Stimulated activated CD4-positive, alpha-beta T cell treated with anti-CD3 and anti-CD28 coated beads, Interleukin-4, amount 100 ng/mL, for 4 hours (primary cell): ENCODE measurements at places on chromosomes 7 and 10.

DNA sequence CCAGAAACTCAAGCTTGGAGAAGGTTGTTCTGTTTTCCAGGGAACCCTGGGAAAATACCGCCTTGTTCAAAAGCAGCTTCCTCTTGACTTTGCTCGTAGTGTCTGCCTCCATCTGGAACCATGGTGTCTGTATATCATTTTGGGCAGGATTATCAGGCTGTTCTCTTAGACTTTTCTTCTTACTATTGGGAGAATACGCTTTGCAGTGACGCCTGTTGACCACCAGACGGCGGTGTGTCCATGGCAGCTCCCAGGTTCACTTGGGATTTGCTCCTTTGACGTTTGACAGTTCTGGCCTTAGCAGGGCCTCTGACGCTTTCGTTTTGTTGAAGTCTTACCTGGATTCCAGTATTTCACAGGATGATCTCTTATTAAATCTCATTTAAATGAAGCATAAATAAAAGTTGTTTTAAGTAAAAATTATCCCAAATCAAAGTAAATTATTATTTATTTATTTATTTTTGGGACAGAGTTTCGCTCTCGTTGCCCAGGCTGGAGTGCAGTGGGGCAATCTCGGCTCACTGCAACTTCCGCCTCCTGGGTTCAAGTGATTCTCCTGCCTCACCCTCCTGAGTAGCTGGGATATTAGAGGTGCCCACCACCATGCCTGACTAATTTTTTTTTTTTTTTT is 41.8 kb upstream of the GJD4 start:
- DNase-seq = peak; percentile 25

DNA sequence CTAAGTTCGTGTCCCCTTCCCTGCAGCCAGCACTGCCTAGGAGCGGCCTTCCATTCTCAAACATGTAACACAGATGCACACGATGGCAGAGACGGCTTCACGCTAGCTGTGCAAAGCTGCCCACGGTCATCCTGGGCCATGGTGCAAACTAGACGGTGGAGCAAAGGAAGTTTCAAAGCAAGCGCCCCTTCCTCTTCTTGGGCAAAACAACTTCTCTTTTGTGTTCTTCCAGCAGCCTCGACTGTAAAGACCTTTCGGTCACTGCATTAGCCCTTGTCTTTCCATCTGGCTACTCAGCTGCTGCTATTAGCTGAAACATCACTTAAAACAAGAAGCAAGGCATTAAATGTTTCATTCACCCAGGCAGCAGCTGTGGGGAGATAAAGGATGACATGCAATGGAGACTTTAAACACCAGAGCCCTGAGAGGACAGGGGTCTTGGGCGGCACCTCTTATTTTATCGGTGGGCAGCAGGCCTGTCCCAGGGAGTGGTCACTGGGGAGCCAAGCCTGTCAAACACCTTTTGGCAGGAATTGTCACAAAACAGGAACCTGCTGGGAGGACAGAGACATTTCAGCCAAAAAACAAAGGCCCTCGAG is 214.8 kb downstream of the KLF6 start:
- DNase-seq = no peak

GRCh38 chr10:62050346-62050892 is 148.9 kb downstream of the ARID5B start:
- DNase-seq = no peak

GRCh38 chr7:106598663-106599342 is 62.2 kb downstream of the CCDC71L start:
- DNase-seq = peak; percentile 45

GRCh38 chr10:7184660-7185366 is 226.0 kb downstream of the SFMBT2 start:
- no peak for DNase-seq

- DNase-seq = no peak
Measured at GRCh38 chr7:12623885-12624498, 53.5 kb downstream of the SCIN start.

GRCh38 chr10:37535459-37536246 is 321.8 kb downstream of the ZNF248 start:
- no peak for DNase-seq

DNA sequence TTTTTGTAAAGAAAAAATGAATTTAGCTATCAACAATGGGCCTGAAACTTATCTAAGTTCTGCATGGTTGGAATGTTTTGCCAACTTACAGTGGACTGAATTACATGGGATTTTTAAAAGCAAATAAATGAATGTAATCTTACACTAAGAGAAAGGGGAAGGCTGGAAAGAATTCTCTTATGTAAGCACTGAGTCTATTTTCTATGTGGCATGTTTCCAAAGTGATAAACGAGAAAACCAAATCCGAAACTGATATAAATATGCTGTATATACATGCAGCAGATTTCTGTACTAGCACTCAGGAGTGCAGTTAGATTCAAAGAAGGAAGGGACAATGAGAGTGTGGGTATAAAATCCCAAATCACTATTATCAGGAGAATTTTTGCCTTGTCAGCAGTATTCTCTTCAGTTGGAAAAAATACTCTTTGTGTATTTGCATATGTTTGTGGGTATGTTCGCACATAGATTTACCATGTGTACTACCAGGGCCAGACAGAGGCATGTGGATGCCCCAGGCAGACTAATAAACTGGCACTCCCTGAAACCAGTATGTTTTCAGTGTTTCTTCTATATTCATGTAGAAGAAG is 334.3 kb upstream of the SEMA3D start:
- DNase-seq = no peak

GRCh38 chr10:19817231-19817933 is 1.1 kb downstream of the PLXDC2 start:
- no peak for DNase-seq

- DNase-seq = no peak
Measured at GRCh38 chr10:81920213-81920829, 45.3 kb downstream of the NRG3 start.

DNA sequence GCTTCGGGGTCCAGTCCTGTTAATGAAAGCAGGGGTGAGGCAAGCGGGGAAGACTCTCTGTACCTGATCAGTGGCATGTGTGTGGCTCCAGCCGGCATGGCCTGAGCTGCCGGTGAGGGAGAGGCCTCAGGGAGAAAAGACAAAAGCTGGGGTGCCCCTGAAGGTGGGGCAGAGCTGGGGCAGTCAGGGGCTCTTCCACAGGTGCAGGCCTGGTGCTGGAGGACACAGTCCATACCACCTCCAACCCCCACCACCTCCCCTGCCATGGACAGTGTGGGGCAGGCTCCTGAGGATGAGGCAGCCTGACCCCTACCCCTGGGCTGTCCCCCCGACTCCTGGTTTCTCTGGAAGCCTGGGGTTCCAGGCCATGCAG is 129.5 kb downstream of the LHPP start:
- no peak for DNase-seq

- no peak for DNase-seq
Measured at GRCh38 chr10:75202321-75203045, 8.1 kb upstream of the VDAC2 start.

DNA sequence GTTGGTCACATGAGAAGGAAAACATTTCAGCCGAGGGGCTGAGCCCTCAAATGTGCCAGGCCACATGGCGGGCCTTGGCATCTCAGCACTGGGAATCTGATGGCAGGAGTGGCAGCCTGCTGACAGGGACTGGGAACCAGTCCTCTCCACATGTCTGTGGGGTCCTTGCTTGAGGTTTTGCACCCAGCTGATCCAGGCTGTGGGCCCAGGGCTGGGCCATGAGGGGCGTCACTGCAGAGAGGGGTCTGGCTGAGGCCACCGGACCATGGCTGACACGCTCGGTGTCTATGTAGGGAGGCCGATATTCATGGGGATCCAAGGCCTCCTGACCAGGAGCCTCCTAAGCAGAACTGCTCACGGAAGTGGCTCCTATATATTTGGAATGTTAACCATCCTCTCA is 31.0 kb upstream of the PWWP2B start:
- no peak for DNase-seq

DNA sequence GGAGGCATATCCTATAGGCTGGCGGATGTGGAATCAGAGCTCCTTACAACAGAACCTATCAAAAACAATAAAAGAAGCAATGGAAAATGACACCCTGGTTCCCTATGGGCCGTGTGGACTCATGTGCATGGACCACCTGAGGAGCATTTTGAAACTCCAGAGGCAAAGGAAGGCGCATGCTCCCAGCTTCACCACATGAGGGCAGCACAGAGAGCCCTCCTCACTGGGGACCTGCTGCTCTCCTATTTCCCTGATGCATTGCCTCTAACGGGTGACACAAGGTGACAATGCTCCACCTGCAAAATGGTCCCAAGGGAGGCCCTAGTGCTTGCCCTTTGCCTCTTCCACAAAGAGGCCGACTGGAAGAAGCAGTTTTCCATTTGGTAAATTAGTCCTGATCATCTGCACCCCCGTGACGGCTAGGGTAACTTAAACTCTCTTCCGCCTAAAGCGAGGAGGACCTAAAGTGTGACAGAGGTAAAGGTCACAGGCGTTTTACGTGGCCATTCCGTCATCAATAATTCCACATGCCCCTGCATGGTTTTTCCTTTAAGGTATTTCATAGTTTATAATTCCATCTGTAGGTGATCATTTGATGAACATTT is 67.7 kb downstream of the GPAM start:
- DNase-seq = peak; percentile 19

DNA sequence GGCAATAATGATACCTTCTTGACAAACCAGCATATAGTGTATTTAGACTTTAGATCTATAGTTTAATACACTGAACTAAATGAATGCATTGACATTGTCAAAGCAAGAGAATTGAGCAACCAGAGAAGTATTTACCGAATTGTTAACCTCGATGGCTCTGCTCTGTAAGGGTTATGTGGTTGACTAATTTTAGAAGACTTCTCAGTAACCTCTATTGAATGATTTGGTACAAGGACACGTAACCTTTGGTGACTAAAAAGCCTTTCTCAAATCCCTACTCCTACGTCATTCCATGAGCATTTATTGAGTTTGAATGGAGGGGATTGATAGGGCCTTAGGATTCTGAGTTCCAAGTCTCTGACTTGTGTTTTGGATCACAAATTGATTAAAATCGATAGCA is 67.6 kb downstream of the MDFIC start:
- DNase-seq = no peak

DNA sequence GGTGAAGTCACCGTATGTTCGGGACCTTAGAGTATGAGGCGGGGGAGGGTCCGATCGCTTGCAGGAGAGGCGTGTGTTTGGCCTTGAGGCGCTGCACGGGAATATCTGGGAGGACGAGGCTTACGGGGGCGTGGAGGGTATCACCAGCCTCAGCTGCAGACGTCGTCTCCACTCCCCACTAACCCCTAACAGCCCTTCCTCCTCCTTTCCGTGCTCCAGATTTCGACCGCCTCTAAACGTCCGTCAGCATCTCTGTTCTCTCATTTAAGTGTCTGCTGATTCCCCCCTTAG is 23.5 kb upstream of the ZNF12 start:
- no peak for DNase-seq
